ENCODE measurements at places on chromosomes 2 and 18.

- no peaks in the 10 kb centered on the region for H3K4me1 ChIP-seq
- no peak for DNase-seq
- no peaks in the 10 kb centered on the region for H3K36me3 ChIP-seq
- H3K4me3 ChIP-seq: no peak overlapping the region
Observed at GRCh38 chr18:43919551-43919950, 642.3 kb upstream of the SYT4 start.

- H3K4me3 ChIP-seq: no peak overlapping the region
- no peaks in the 10 kb centered on the region for H3K4me1 ChIP-seq
- no peaks in the 10 kb centered on the region for H3K27me3 ChIP-seq
- no peak overlapping the region for H3K27ac ChIP-seq
- DNase-seq: no peak
Observed at GRCh38 chr18:36636237-36636817, 192.5 kb downstream of the TPGS2 start.

- no peak overlapping the region for H3K4me3 ChIP-seq
- H3K36me3 ChIP-seq: peaks cover 91% of the 10 kb centered on the region
- DNase-seq: no peak
- H3K27me3 ChIP-seq: no peaks in the 10 kb centered on the region
- H3K27ac ChIP-seq: no peak overlapping the region
Observed at GRCh38 chr2:238183821-238184220, 19.7 kb downstream of the ILKAP start.

GRCh38 chr2:232315923-232316299 is 62.6 kb upstream of the ALPP start:
- peak overlapping the region; percentile 12 for H3K4me3 ChIP-seq
- no peak for DNase-seq
- H3K27ac ChIP-seq: peak overlapping the region; percentile 22

DNA sequence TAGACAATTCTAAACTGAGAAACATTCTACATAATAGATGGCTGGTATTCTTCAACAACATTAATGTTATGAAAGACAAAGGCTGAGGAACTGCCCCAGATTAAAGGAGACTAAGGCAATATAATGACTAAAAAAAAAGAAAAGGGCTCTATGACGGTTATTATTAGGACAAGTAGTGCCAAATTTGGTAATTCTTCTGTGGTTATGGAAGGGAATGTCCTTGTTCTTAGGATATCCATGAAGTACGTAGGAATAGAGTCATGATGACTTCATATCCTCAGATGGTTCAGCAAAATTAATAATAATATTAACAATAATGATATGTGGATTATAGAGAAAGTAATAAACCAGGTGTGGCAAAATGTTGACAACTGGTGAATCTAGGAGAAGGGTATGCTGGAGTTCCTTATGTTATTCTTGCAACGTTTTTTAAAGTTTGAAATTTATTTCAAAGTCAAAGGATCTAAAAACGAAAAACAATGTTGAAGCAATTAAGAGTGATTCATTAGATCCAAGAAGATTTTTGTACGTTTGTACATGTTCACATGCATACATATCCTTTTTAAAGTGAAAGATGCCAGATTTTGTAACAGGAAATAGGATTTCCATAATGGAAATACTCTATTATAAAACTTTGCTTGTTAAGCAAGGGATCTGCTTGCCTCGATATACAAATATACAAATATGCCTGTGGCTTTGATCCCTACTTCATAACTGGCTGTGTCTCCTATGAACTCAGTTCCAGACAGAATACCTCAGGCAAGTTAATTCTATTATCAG is 27.7 kb upstream of the STRN start:
- H3K27ac ChIP-seq: no peak overlapping the region
- no peaks in the 10 kb centered on the region for H3K27me3 ChIP-seq
- no peaks in the 10 kb centered on the region for H3K4me1 ChIP-seq
- no peak overlapping the region for H3K4me3 ChIP-seq
- DNase-seq: no peak

GRCh38 chr18:21739604-21740537 is 721 bp upstream of the MIB1 start:
- peaks cover 26% of the 10 kb centered on the region for H3K4me1 ChIP-seq
- H3K27me3 ChIP-seq: no peaks in the 10 kb centered on the region
- peak overlapping the region; percentile 86 for H3K4me3 ChIP-seq
- DNase-seq: no peak
- H3K36me3 ChIP-seq: no peaks in the 10 kb centered on the region

DNA sequence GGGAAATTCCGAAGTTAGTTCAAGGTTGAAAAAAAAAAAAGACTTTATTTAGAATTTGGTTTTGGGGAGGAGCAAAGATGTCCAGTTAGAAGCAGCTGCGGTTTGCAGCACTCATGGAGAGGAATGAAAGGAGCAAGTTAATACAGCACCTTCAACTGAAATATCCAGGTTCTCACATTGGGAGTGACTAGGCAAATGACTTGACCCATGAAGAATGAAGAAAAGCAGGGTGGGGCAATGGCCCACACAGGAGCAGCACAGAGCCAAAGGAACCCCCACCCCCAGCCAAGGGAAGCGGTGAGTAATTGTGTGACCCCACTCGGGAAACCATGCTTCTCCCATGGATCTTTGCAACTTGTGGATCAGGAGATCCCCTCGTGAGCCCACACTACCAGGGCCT is 32.8 kb downstream of the ZNF892 start:
- H3K4me1 ChIP-seq: no peaks in the 10 kb centered on the region
- no peak overlapping the region for H3K27ac ChIP-seq
- DNase-seq: no peak
- no peaks in the 10 kb centered on the region for H3K27me3 ChIP-seq
- H3K36me3 ChIP-seq: no peaks in the 10 kb centered on the region
- H3K4me3 ChIP-seq: no peak overlapping the region

DNA sequence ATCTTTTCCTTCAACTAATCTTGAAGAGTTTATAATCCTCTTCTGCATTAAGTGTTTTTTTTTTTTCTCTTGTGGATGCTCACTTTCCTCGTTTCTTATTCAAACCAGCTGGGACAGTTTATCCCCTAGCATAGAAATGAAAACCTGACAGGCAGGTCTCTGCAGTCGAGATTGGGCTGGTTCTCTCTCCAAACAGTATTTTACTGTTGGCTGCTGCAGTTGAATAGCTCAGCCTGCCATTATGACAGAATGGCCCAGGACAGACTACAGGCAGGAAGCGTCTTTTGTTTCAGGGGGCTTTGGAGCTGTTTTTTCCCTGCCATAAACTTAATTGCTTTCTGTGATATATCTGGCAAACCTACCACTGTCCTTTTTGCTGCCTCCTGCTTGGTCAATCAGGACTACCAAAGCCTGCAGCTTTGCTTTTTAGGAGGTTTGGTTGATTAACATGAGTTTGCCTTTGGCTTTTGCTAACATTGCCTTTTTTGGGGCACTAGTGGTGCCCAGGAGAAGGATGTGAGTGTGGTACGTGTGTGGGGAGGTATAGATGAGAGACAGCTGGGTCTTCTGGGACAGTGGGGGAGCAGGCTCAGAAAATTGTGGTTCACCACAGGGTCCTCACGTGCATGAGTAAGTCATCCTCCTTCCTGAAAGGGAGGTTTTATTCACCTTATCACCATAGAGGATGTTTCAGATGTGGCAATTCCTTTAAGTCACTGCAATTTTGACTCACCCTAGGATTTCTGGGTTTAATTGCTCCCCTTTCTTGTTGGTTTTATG is 128.7 kb downstream of the LYPD6B start:
- no peaks in the 10 kb centered on the region for H3K27me3 ChIP-seq
- no peaks in the 10 kb centered on the region for H3K4me1 ChIP-seq
- H3K36me3 ChIP-seq: no peaks in the 10 kb centered on the region
- no peak for DNase-seq
- H3K4me3 ChIP-seq: no peak overlapping the region

GRCh38 chr18:45527891-45528290 is 87.4 kb upstream of the SLC14A2 start:
- no peak for DNase-seq
- H3K4me3 ChIP-seq: no peak overlapping the region
- no peaks in the 10 kb centered on the region for H3K4me1 ChIP-seq
- H3K27me3 ChIP-seq: no peaks in the 10 kb centered on the region

GRCh38 chr2:10223471-10223870 is 79.2 kb upstream of the HPCAL1 start:
- no peaks in the 10 kb centered on the region for H3K27me3 ChIP-seq
- no peaks in the 10 kb centered on the region for H3K36me3 ChIP-seq
- no peak overlapping the region for H3K27ac ChIP-seq
- H3K4me1 ChIP-seq: no peaks in the 10 kb centered on the region
- no peak overlapping the region for H3K4me3 ChIP-seq

DNA sequence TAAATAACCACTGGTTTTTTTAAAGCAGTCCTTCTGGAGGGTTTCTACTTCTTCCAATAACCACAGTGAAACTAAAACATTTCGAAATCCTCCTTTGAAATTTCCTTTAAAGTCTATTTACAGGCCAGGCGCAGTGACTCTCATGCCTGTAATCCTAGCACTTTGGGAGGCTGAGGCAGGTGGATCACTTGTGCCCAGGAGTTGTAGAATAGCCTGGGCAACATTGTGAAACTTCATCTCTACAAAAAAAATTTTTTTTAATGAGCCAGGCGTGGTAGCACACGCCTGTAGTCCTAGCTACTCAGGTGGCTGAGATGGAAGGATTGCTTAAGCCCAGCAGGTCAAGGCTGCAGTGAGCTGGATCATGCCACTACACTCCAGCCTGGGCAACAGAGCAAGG is 15.2 kb downstream of the KIDINS220 start:
- H3K4me1 ChIP-seq: no peaks in the 10 kb centered on the region
- no peak for DNase-seq
- peaks cover 9% of the 10 kb centered on the region for H3K36me3 ChIP-seq
- H3K4me3 ChIP-seq: no peak overlapping the region

DNA sequence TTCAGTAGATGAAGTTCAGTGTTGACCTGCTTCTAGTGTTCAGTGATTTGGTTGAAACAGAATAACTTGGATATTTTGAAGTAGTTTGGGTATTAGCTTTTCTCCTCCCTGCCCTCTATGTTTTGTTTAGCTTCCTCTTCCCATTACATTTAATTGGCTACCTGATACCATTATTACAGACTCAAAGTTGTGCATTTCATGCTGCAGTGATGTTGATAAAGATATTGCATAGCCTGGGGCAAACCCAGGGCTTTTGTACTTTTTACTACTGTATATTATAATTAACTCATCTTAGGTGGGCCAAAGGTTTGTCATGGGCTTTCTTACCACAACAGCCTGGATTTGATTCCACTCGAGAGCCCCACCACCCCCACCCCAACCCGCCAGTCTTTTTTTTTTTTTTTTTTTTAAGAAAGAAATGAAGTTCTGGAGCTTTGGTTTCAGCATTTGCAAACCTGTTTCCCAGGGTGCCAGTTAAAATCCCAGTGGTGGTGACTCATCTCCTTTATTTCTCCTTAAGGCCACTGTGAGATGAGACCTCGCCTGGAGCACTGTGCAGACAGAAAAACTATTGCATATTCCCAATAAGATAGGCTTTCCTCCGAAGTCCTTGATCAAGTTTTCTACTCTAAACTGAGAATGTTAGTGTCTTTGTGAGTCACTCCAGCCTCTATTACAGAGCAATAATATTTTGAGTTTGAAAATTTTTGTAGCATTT is 393.7 kb upstream of the FANCL start:
- no peak overlapping the region for H3K27ac ChIP-seq
- H3K4me1 ChIP-seq: no peaks in the 10 kb centered on the region
- no peaks in the 10 kb centered on the region for H3K36me3 ChIP-seq
- no peak overlapping the region for H3K4me3 ChIP-seq
- no peaks in the 10 kb centered on the region for H3K27me3 ChIP-seq

- no peak overlapping the region for H3K4me3 ChIP-seq
Observed at GRCh38 chr2:60336442-60337141, 216.9 kb downstream of the BCL11A start.

- no peaks in the 10 kb centered on the region for H3K27me3 ChIP-seq
- no peak overlapping the region for H3K4me3 ChIP-seq
- no peak overlapping the region for H3K27ac ChIP-seq
Observed at GRCh38 chr18:58268849-58269248, 224.8 kb downstream of the NEDD4L start.

All from CD8-positive, alpha-beta memory T cell (primary cell).